ENCODE measurements at places on chromosomes 7 and 10.

DNA sequence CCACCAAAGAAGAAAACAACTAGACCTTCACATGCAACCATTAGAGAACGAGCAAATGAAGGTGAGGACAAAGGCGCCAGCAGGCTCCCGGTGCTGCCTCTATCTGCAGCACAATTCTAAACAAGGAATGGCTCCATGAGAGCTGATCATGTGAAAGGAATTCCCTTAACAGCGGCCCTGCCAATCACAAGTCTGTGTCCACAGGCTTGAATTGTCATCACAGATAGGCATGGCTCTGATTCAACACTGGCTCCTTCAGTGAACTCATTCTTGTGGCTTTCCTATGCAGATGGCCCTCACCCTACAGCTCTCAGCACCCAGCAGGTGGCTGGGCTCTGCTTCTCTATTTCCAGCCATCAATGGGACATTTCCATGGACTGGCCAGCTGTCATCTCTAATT is 36.2 kb downstream of the LAMB1 start:
- no peak for DNase-seq

DNA sequence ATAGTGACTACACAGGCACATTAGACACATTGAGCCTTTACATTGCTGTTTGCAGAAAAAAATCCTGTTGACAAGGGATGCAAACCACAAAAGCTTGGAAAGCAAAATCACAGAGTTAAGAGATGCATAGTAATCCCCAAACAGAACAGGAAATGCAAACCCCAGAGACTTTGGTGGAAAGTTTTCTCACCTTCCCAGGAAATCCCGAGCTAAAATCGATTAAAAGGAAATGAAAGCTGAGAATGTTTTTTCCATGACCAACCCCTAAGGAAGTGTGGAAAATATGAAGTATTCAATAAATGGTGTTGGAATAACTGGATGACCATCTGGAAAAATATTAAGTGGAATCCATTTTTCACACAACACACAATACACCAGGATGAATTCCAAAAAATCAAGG is 598.7 kb downstream of the GRID1 start:
- DNase-seq = no peak

DNA sequence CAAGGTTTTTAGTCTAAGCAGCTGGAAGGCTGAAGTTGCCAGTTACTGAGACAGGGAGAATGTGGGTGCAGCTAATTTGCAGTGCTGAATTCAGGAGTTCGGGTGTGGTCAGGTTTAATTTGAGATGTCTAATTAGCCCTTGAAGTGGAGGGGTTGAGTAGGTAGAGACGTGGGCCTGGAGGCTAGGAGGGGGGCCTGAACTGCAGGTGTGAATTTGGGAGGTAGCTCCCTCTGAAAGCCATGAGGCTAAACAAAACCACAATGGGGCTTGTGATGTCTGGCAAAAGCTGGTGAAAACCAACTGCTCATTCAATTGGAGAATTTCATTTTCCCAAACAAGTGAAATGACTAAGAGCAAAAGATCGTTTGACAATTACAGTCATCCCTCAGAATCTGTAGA is 246.0 kb upstream of the NFE2L3 start:
- DNase-seq = no peak

DNA sequence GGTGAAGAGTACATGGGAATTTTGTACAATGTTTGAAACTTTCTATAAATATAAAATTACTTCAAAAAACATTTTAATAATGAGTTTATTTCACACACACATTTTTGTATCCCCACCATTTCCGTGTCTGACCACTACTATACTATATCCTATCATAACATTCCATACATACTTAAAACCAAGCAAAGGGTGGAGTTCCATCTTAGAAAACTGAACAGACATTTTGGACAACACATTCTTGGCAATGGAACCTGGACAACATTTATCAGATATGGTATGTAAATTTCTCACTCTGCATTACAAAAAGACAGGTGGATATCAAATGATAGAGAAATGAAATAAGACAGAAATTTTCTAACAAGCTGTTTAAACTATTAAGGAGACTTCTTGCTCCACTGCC is 168.9 kb downstream of the TWIST1 start:
- no peak for DNase-seq

DNA sequence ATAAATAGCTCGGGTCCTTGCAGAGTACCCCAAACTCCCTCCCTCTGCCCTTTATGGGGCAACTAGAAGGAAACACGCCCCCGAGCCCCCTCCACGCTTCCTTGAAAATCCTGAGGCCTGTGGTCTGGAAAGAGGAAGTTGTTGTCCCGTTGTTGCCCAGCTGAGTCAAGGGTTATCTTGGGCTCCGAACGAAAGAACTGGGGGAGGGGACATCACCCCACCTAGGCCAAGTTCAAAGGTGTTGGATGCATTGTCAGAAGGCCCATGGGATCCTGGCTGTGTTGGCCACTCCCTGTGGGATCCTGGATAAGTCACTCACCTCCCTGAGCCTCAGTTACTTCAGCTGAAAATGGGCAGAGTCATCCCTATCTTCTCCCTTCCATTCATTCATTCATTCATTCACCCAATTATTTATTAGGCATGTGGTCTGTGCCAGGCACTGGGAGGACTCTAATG is at the start of gene CCL24:
CCL24 (minus strand) TSS at position 26 of the 456 bp plus-strand sequence. CDS start 91 bp downstream, outside the sequence.
- DNase-seq = no peak

- no peak for DNase-seq
Observed at GRCh38 chr10:76149602-76150138, 718.2 kb downstream of the LRMDA start.

GRCh38 chr7:74083928-74084721 is 521 bp downstream of the LIMK1 start:
- no peak for DNase-seq

DNA sequence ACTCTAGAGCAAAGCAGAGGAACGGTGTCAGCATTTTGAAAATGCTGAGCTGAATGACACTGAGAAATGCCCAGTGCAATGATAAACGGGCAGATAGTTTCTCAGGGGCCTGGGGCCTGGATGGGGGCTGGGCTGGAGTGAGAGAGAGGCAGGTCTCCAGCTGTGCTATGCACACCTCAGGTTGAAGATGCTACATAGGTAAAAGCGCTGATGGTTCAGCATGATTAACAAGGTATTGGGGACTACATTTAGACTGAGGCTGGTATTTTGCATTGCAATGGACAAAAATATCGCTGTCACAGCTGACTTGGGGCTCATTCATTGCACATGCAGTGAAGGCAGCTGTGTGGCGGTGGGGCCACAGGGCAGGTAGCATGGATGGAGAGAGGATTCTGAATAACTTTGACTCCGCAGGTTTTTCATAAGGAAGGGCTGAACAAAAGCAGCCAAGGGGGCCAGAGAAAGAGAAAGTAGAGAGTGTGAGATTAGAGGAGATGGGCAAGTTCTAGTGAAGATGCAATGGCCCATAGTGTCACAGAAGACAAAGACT is 290.8 kb upstream of the ZNF32 start:
- no peak for DNase-seq

GRCh38 chr10:30977385-30977784 is 54.3 kb downstream of the ZNF438 start:
- no peak for DNase-seq

DNA sequence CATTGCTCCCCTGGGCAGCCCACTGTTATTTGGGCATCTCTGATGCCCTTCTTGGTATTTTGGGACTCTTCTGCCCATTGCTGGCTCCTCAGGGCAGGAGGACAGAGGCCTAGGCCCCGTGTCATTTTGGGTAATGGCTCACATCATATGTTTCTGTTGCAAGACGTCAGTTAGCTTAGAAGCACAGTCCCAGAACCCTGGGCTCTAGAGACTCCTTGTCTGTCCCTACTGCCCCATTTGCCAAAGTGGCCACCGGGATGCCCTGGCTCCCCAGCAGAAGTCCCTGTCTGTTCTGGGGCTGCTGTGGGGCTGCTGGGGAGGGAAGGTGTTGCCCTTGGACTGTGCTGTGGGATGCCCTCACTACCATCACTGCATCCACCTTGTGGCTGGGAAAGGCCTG is 48.8 kb downstream of the ADCYAP1R1 start:
- peak; percentile 14 for DNase-seq

- peak; percentile 19 for DNase-seq
Observed at GRCh38 chr10:47360419-47361040, 12.4 kb downstream of the RBP3 start.

- DNase-seq = no peak
Observed at GRCh38 chr7:30771880-30772425, 736 bp downstream of the MINDY4 start.

GRCh38 chr7:94396037-94396431 is 1.3 kb downstream of the COL1A2 start:
- no peak for DNase-seq

GRCh38 chr7:69696054-69696591 is 97.8 kb downstream of the AUTS2 start:
- no peak for DNase-seq

DNA sequence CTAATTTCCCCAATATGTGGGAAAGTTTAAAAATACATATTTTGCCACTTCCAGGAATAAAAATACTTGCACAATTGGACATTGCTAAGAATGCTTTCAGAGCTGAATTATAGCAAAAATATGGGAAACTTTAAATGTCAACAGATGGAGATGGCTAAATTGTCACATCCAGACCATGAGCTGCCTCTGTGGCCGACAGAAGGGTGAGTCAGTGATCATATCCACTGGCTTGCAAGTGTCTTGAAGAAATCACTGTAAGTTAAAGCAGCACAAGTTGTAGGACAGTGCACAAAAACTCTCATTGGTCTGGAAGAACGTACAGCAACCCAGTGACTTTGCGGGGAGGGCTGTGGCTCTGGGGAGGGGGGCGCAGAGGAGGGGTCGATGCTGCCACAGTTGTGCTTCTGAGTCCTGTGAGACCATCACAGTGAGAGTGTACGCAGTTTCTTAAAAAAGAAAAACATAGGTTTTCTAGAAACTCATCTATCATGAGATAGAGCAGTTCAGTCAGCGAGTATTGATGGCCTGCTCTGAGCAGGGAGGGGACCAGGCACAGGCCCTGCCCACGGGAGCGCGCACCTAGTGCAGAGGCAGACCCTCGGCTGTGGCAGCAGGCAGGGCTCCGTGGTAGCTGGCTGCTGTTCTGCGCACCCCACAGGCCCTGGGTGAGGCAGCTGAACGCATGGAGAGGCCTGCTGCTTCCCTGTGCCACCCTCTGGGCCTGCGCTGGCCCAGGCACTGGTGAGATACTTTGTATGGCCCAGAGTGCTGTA is 25.5 kb downstream of the LRRC27 start:
- no peak for DNase-seq

DNA sequence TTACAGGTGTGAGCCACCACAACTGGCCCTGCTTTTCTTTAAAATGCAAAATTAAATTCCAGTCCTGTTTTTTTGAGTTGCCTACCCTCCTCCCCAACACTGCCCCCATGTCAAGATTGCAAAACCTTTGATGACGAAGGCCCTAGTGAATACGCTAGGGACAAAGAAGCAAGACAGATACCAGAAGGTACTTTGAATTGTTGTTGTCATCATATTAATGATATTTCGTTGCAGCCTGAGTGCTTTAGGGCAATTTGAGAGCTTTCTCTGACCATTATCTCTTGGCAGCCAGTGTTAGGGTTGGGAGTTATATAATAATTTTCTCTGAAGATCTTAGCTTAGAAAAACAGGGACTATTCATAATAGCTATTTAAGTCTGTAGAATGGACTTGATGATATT is 7.1 kb downstream of the CCSER2 start:
- DNase-seq = no peak

- no peak for DNase-seq
Observed at GRCh38 chr10:5625992-5626777, 40.2 kb downstream of the ASB13 start.

Data from sciatic nerve (tissue), 2 donors.